ENCODE measurements at places on chromosomes 4 and X. TPM values are rescaled to one million over a fixed set of nuclear protein-coding genes. Genes with fewer than 3 reads are reported as not detected.

DNA sequence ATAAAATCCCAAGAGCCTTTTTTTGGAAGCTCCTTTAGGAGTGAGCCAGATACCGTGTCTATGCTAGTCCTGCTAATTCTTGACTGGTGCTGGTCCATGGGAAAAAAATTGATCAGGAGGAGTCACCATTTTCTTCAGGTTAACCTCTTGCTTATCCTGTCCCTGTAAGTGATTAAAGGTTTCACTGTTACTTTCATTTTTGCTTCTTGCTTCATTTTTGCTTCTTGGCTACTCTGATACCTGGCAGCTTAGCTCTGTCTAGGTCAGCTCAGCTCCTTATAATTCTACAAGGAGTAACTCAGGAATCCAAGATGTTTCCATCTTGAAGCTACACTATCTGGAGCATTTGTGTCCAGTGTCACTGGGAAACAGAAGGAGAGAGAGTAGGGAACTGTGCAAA, 45.7 kb downstream of the AFM start:
- H3K27me3 ChIP-seq, result no peaks in the 10 kb centered on the region
- DNase-seq, result no peak
- no peak overlapping the region for H3K4me3 ChIP-seq
- H3K4me1 ChIP-seq, result no peaks in the 10 kb centered on the region
- no peaks in the 10 kb centered on the region for H3K36me3 ChIP-seq

- H3K4me3 ChIP-seq, result no peak overlapping the region
- no peaks in the 10 kb centered on the region for H3K27me3 ChIP-seq
- no peak for DNase-seq
- H3K27ac ChIP-seq, result no peak overlapping the region
Measured at GRCh38 chr4:41683326-41683725, 65.2 kb downstream of the PHOX2B start.

MCTS1 gene
- total RNA-seq, result 40.1 TPM

RTL9 gene
- not detected for total RNA-seq

SHOX gene
- total RNA-seq, result not detected

WDR17 gene
- total RNA-seq, result not detected

DNA sequence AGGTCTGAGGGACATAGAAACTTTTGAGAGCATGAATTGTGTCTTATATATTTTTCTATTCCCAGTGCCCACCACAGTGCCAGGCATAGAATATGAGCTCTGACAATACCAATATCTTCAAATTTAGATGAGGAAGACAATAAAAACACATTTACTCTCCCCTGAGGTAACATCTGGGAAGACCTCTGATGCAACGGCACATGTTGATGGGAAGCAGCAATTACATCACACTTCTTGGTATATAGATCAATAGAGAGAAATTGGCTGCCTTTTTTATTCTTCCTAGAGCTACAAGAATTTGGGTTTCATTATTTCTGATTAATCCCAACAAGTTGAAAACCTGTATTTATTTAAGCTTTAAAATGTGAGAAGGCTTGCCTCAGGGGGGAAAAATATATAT, 67.4 kb upstream of the SMAD1 start:
- H3K27ac ChIP-seq, result no peak overlapping the region
- DNase-seq, result no peak
- H3K36me3 ChIP-seq, result no peaks in the 10 kb centered on the region
- H3K27me3 ChIP-seq, result no peaks in the 10 kb centered on the region
- H3K4me1 ChIP-seq, result no peaks in the 10 kb centered on the region

- H3K4me3 ChIP-seq, result no peak overlapping the region
- H3K27ac ChIP-seq, result no peak overlapping the region
- H3K4me1 ChIP-seq, result no peaks in the 10 kb centered on the region
- DNase-seq, result no peak
- no peaks in the 10 kb centered on the region for H3K27me3 ChIP-seq
- no peaks in the 10 kb centered on the region for H3K36me3 ChIP-seq
Measured at GRCh38 chrX:22462959-22463358, 190.2 kb downstream of the CBLL2 start.

DNA sequence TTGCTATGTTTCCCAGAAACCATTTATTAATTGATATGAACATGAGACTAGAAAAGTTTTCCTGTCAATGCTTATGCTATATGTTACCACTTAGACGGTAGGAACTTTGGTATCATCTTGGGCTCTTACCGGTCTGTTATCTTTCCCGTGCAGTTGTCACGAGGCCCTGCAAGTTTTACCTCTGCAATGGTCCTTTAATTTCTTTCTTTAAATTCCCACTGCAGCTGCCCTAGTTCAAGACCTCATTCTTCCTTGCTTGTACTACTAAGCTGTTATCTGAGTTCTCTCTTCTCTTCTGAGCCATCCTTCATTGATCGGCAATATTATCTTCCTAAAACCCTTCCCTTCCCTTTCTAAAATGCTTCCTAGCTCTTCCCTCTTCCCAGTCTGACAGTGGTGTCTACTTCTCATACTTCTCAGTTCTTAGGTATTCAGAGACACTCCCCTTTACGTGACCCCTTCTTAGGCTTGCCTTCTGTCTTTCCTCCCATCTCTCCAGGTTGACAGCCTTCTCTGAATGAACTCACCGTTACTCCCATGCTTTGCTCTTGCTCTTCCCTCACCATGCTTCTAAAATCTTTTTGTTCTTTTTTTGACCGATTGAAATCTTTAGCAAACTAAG, 27.5 kb downstream of the MAGEA1 start:
- H3K27ac ChIP-seq, result no peak overlapping the region
- H3K4me1 ChIP-seq, result no peaks in the 10 kb centered on the region
- H3K36me3 ChIP-seq, result no peaks in the 10 kb centered on the region
- no peaks in the 10 kb centered on the region for H3K27me3 ChIP-seq

DKK2 gene
- not detected for total RNA-seq

TLR10 gene
- 0.38 TPM for total RNA-seq

CT55 gene
- not detected for total RNA-seq

SLC25A43 gene
- 32.9 TPM for total RNA-seq

USP26 gene
- total RNA-seq, result not detected

CDS1 gene
- total RNA-seq, result 32.9 TPM

DNA sequence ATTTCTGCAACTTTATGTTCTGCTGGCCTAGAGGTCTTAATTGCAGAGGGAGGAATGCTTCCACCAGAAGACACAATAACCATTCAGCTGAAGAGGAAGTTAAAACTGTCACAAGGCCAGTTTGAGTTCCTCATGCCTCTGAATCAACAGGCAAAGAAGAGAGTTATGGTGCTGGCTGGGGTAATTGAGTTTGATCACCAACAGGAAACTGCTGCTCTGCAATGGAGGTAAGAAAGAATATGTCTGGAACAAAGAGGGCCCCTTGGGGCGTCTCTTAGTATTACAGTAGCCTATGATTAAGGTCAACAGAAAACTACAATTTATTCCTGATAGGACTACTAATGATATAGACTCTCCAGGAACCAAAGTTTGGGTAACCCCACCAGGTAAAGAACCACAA, 744.0 kb downstream of the FSTL5 start:
- no peaks in the 10 kb centered on the region for H3K27me3 ChIP-seq
- H3K27ac ChIP-seq, result no peak overlapping the region

Data from esophagus squamous epithelium (tissue), 5 donors.